ENCODE measurements at places on chromosomes 4 and X. TPM values are rescaled to one million over a fixed set of nuclear protein-coding genes. Genes with fewer than 3 reads are reported as not detected.

- H3K27me3 ChIP-seq = no peaks in the 10 kb centered on the region
- H3K27ac ChIP-seq = no peak overlapping the region
- no peaks in the 10 kb centered on the region for H3K36me3 ChIP-seq
- no peaks in the 10 kb centered on the region for H3K4me1 ChIP-seq
Measured at GRCh38 chr4:6262847-6263487, 6.7 kb upstream of the WFS1 start.

Gene CT45A3
- total RNA-seq = not detected

DNA sequence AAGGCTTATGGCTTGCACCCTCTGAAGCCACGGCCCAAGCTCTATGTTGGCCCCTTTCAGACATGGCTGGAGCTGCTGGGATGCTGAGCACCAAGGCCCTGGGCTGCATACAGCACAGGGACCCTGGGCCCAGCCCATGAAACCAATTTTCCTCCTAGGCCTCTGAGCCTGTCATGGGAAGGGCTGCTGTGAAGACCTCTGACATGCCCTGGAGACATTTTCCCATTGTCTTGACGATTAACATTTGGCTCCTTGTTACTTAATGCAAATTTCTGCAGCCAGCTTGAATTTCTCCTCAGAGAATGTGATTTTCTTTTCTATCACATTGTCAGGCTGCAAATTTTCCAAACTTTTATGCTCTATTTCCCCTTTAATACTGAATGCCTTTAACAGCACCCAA, 844.7 kb downstream of the PCDH18 start:
- H3K27me3 ChIP-seq = no peaks in the 10 kb centered on the region
- no peak for DNase-seq
- H3K27ac ChIP-seq = no peak overlapping the region
- H3K4me3 ChIP-seq = no peak overlapping the region
- no peaks in the 10 kb centered on the region for H3K36me3 ChIP-seq

Gene GDPD2
- not detected for total RNA-seq

Gene FRYL
- total RNA-seq = 26.1 TPM

DNA sequence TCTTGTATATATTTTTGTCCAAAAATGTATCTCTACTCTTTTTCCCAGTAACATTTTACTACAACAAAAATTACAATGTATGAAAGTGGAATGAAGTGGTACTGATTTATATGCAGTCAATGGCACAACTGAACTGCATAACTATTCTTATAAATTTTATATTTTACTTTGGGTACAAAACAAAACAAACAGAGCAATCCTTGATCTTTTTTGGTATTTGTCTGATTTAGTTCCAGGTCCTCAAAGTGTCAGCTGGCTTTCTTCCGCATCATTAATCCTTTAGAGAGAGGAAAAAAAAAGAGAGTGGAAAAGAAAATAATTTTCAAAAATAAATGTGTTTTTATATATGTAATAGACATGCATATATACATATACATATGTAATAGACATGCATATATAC, 252.4 kb upstream of the SLIT2 start:
- H3K4me3 ChIP-seq = no peak overlapping the region
- H3K27ac ChIP-seq = no peak overlapping the region
- no peaks in the 10 kb centered on the region for H3K36me3 ChIP-seq
- no peak for DNase-seq
- no peaks in the 10 kb centered on the region for H3K27me3 ChIP-seq

- no peak overlapping the region for H3K4me3 ChIP-seq
- no peaks in the 10 kb centered on the region for H3K4me1 ChIP-seq
- no peak overlapping the region for H3K27ac ChIP-seq
- H3K27me3 ChIP-seq = no peaks in the 10 kb centered on the region
- no peaks in the 10 kb centered on the region for H3K36me3 ChIP-seq
- DNase-seq = no peak
Measured at GRCh38 chrX:49901048-49901447, 21.3 kb upstream of the CLCN5 start.

GRCh38 chrX:132030264-132030663, 7.2 kb downstream of the STK26 start:
- H3K4me1 ChIP-seq = no peaks in the 10 kb centered on the region
- no peaks in the 10 kb centered on the region for H3K27me3 ChIP-seq
- no peak overlapping the region for H3K4me3 ChIP-seq
- no peak overlapping the region for H3K27ac ChIP-seq

Gene ADAMTS3
- total RNA-seq = 0.57 TPM

DNA sequence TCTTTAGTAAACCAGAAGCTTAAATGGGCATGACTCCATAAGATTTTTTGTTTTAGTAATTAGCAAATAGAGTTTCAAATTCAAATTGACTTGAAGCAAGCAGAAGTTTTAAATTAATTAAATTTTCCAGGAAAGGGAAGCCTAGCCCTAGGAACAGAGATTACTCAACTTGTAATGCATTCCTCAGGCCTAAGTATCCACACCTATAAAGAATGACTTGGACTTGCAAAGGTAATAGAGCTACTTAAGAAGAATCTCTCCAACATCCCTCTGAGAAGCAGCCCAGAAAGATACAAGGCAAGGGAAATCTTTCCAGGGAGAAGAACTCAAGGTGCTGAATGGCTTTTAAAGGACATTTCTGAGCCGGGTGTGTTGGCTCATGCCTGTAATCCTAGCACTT, 16.9 kb upstream of the TMPRSS11E start:
- H3K27me3 ChIP-seq = no peaks in the 10 kb centered on the region
- H3K4me3 ChIP-seq = no peak overlapping the region
- no peak overlapping the region for H3K27ac ChIP-seq
- H3K36me3 ChIP-seq = no peaks in the 10 kb centered on the region

- H3K4me3 ChIP-seq = no peak overlapping the region
- no peaks in the 10 kb centered on the region for H3K36me3 ChIP-seq
- no peaks in the 10 kb centered on the region for H3K4me1 ChIP-seq
- no peaks in the 10 kb centered on the region for H3K27me3 ChIP-seq
Measured at GRCh38 chrX:139018436-139018835, 306.9 kb upstream of the FGF13 start.

DNA sequence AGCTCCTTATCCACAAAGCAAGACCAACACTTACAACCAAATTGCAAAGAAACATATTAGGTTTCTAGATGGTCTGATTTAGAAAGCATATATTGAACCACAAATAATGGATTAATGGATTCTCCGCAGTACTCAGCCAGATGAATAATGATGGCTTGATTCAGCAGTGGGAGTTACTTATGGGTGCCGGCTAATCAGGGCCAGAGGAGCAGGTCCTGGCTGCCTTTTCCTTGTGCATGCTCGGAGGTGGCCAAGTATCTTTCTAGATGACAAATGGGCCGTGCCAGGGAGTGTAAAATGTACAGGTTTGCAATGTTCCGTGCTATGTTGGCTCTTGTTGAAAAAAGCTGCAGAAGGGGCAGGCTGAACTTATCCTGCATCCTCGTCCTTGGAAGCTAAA, 70.2 kb downstream of the VCX3A start:
- H3K27me3 ChIP-seq = no peaks in the 10 kb centered on the region
- DNase-seq = no peak
- H3K27ac ChIP-seq = no peak overlapping the region
- H3K4me1 ChIP-seq = no peaks in the 10 kb centered on the region

DNA sequence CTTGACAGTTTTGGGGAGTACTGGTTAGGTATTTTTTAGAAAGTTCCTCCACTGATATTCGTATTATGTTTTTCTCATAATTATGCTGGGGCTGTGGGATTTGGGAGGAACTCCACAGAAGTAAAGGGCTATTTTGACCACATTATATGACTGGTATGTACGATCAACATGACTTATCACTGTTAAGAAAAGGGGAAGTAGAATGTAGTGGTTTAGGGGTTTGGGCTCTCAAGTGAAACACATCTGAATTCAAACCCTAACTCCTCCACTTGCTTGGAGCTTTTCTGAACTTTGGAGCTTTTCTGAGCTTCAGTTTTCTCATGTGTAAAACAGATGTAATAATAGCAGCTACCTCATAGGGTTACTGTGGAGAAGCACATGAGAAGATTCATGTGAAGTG, 96.4 kb upstream of the C1GALT1C1 start:
- H3K27me3 ChIP-seq = no peaks in the 10 kb centered on the region
- H3K4me3 ChIP-seq = no peak overlapping the region
- no peak for DNase-seq
- H3K4me1 ChIP-seq = no peaks in the 10 kb centered on the region
- no peaks in the 10 kb centered on the region for H3K36me3 ChIP-seq
- H3K27ac ChIP-seq = no peak overlapping the region

GRCh38 chrX:153592966-153593688, 5.8 kb downstream of the CCNQ start:
- no peaks in the 10 kb centered on the region for H3K27me3 ChIP-seq
- peaks cover 74% of the 10 kb centered on the region for H3K36me3 ChIP-seq
- no peak overlapping the region for H3K4me3 ChIP-seq
- no peak overlapping the region for H3K27ac ChIP-seq

GRCh38 chr4:76909711-76910110, 11.8 kb upstream of the SOWAHB start:
- no peaks in the 10 kb centered on the region for H3K4me1 ChIP-seq
- H3K27me3 ChIP-seq = no peaks in the 10 kb centered on the region
- no peak overlapping the region for H3K4me3 ChIP-seq
- H3K36me3 ChIP-seq = no peaks in the 10 kb centered on the region
- no peak for DNase-seq
- no peak overlapping the region for H3K27ac ChIP-seq

Gene GLUD2
- total RNA-seq = 0.23 TPM

- no peaks in the 10 kb centered on the region for H3K4me1 ChIP-seq
- no peak overlapping the region for H3K4me3 ChIP-seq
- DNase-seq = no peak
- H3K27ac ChIP-seq = no peak overlapping the region
- no peaks in the 10 kb centered on the region for H3K27me3 ChIP-seq
Measured at GRCh38 chr4:177483271-177483670, 41.0 kb upstream of the AGA start.

- H3K4me1 ChIP-seq = no peaks in the 10 kb centered on the region
- DNase-seq = no peak
- H3K27me3 ChIP-seq = no peaks in the 10 kb centered on the region
- H3K27ac ChIP-seq = no peak overlapping the region
Measured at GRCh38 chrX:148271263-148271662, 229.2 kb upstream of the AFF2 start.

Gene SRPX
- 88.1 TPM for total RNA-seq

Gene SPANXN1
- not detected for total RNA-seq

- no peaks in the 10 kb centered on the region for H3K36me3 ChIP-seq
- DNase-seq = no peak
- H3K4me3 ChIP-seq = no peak overlapping the region
Measured at GRCh38 chr4:90071289-90072235, 55.6 kb upstream of the CCSER1 start.

DNA sequence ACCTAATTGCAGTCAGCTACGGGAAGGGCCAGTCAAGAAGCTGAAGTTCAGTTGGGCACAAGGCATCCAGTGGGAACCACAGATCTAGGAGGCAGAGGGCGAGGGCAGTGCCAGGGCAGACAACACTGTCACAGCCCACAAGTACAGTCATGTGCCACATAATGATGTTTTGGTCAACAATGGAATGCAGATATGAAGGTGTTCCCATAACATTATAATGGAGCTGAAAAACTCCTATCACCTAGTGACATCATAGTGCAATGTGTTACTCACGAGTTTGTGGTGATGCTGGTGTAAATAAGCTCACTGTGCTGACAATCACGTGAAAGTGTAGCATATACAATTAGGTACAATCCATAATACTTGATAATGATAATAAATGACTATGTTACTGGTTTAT, 4.5 kb upstream of the TMEM255A start:
- H3K27me3 ChIP-seq = no peaks in the 10 kb centered on the region
- no peaks in the 10 kb centered on the region for H3K36me3 ChIP-seq
- no peak overlapping the region for H3K27ac ChIP-seq
